ENCODE measurements at places on chromosomes 13 and 19.

DNA sequence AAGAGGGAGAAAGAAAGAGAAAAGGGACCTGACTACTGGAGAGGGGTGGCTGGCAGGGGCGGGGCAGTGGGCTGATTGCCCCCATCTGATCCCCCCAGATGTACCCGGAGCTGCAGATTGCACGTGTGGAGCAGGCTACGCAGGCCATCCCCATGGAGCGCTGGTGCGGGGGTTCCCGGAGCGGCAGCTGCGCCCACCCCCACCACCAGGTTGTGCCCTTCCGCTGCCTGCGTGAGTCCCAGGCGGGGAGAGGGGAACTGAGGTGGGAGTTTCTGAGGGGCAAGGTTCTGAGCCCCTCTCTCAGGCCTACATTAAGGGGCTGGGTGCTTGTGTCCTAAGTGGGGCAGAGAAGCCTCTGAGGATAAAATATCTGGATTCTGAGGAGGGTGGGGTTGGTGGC lies 2.4 kb downstream of the APLP1 start:
- DNase-seq = no peak

DNA sequence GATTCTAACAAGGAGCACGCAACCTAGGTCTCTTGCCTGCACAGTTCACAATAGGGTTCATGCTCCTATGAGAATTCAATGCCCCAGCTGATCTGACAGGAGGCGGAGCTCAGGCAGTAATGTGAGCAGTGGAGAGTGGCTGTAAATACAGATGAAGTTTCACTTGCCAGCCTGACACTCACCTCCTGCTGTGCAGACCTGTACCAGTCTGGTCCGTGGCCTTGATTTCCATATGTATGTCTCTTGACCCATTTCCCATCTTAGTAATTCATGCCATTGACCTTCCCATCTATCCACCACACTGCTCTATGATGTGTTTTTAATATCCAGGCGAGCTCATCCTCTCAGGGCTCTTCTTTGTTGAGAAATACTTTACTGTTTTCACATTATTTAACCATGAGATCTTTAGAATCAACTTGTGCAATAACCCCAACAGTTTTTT lies 95.2 kb downstream of the LRCH1 start:
- DNase-seq = no peak

GRCh38 chr19:3236272-3236671 lies 11.8 kb downstream of the CELF5 start:
- DNase-seq = no peak

GRCh38 chr19:34481861-34482379 lies 362 bp downstream of the WTIP start:
- DNase-seq = no peak

DNA sequence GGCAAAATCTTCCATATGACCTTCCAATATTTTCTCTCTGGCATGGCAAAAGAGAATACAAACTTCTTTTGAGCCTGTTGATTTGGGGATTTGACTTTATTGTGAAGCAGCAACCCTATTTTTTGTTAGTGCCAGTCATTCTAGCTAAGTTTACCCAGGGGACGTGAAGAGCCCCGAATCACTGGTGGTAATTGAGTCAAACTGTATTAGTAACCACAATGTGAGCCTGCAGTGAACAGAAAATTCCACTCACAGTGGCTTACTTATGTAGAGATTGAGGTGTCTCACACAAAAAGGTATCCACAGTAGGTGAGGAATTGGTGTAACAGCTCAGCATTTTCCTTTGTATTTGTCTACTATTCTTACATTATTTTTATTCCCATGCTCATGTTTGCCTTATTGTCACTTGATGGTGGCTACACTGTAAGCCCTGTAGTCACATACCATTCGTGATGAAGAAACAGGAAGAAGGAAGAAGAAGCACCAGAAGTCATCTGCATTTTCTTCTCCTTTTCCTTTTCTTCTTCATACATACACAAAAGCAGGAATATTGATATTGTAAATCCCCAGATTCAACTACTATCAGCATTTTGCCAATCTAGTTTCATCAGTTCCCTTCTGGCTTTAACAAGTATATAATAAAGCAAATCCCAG lies 33.3 kb upstream of the MYCBP2 start:
- no peak for DNase-seq

DNA sequence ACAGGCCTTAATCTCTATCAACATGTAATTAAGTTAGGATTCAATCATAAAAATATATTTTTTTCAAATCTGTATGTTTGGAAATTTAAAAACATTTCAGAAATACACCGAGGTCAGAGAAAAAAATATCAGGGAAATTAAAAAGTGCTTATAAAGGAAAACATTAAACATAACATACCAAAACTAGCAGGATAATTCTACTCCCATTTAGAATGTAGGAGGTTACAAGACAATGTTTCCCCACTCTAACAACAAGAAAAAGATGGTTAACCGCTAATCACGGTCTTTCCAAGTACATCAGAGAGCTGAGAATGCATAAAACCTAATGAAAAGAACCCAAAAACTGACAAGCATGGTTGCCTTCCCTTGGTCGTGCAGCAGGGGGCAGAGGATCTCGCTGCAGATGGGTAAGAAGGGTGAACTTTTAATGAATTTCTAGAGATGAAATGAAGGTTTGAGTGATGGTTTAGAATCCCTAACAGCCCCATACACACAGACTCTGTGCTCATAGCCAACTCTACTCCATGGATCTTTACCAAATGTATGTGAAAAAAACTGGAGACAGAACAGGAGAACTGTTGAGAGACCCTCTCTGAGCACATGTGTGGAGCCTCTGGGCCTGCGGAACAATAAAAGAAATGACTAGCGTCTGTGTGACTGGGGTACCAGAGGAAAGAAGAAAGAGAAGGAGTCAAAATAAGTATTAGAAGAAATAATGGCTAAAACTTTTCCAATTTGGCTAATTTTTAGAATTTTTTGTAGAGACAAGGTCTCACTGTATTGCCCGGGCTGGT lies 51.3 kb upstream of the LSM14A start:
- DNase-seq = no peak

- no peak for DNase-seq
Measured at GRCh38 chr13:74464670-74465069, 330.5 kb upstream of the KLF12 start.

DNA sequence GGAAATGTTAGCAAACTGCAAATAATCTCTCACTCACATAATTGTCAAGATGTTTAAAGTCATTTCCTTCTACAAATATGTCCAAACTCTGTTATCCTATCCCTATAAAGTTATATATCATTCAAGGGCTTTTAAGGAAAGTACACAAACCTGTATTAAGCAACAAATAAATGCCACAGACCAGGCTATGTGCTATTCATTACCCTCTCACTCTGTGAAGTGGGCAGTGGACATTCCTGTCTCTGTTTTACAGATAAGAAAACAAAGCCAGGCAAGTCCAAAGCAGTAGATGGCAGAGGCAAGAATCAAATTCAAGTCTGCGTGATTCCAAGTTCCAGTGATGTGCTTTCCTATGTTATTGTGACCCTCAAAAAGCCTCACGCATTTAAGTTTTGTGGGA lies 140.6 kb downstream of the LHFPL6 start:
- DNase-seq = no peak

DNA sequence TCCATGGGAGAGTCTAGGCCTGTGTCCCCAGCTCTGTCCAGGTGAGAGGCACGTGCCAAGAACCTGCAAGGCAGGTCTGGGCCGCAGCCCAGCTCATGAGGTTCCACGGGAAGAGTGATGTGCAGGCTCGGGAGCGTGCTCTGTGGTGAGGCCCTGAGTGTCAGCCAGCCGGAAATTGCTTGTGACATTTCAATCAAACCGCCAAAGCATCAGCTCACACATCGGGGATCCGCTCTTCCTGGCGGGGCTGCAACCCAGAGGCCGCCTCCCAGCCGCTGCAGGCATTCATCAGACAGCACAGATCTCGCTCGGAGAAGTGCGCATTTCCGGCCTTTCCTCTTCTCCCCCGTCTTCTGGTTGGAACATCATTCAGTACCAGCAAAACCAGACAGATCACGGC lies 109.3 kb downstream of the KDM4B start:
- DNase-seq = no peak

DNA sequence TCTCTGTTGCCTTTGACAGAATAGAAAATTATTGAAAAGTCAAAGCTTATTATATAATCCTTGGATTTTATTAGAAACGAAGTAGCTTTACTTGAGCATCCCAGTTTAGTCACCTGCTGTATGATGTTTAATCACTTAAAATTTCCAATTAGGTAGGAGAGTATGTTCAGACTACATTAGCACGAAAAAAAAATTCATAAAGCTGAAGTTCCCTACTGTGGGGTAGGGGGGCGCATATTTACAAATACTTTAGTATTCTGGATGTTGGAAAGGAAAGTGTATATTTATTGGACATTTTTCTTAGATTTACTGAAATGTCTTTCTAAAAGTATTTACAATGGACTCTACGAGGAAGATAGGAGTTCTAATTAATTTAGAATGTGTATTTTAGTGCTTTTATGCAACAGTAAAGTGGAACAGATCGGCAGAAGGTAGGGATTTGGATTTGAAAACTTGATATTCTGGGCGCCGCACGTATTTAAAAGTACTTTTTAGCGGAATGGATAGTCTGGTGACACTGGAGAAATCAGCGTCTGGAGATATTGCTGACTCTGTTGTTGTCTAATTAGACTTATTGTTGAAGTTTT lies 1.9 kb downstream of the CDK8 start:
- no peak for DNase-seq

DNA sequence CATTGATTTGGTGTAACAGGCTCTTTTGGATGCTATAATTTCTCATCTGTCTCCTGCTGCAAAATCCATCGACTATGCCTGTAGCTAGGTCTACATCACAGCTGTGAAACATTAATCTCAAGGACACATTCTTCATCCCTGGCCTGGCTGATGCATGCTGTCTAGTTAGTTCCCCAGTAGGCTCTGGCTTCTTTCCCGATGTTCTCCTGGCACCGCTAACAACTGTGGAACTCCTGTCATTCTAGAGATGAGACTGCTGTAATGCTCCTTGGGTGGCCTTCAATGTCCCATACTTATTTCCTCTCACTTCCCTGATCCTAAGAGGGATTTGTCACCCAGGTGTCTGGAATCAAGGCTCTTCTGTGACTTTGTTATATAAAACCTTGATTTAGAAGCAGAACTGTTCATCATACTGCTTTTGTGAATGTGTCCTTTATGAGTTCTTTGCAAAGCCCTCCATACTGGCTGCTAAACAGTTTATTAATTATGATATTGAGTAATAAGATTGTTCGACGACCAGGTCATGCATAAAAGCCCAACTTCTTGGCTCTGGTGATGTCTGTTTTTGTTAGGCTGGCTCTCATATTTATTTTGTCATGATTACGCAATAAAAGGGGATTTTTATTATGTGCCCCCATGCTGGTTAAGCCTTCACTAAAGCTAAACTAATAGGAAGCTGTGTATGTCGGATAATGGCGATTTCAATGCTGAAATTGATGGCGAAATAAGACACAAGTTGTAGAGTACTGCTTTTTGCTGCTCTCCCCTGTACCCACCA lies 227.5 kb downstream of the DCT start:
- DNase-seq = no peak

GRCh38 chr13:71089056-71089455 lies 777.9 kb downstream of the DACH1 start:
- no peak for DNase-seq

DNA sequence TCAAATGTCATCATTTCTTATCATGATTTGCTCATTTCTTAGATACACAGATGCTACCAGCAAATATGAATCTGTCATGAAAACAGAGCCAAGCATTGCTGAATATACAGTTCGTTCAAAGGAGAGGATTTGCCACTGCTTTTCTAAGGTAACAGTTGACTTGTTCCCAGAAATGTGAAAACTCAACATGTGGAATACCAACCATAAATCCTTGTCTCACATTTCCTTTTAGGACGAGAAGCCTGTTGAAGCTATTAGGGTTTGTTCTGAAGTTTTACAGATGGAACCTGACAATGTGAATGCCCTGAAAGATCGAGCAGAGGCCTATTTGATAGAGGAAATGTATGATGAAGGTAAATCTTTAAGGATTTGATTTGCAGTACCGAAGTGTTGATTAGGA lies 86.7 kb downstream of the DNAJC3 start:
- no peak for DNase-seq

DNA sequence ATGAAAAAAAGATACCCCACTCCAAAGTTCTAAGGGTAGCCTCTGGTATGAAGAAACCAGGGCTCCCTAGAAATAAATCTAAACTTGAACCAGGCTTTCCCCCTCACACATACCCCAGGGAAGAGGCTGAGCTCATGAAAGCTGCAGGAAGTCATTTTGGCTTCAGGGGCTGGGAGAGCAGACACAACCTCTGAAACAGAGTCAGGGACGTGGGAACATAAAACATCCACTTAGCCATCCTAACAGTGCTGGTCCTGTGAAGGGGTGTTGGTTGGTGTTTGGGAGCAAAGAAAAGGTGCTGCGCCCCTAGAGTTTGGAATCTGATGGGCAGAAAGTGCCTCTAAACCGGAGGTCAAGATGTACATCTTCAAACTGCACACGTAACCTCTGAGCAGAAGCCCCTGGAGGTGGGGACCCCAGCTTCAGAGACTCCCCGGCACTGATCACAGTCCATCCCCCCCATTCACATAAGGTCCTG lies 15.8 kb downstream of the RAB3D start:
- no peak for DNase-seq

GRCh38 chr19:45446295-45446694 lies 21.5 kb upstream of the FOSB start:
- no peak for DNase-seq

GRCh38 chr13:109971006-109971405 lies 184.6 kb upstream of the IRS2 start:
- DNase-seq = no peak

- DNase-seq = no peak
Measured at GRCh38 chr19:2113439-2114211, 16.9 kb downstream of the IZUMO4 start.

- DNase-seq = no peak
Measured at GRCh38 chr13:71524613-71525304, 342.2 kb downstream of the DACH1 start.

- DNase-seq = no peak
Measured at GRCh38 chr13:39998166-39998565, 342.7 kb downstream of the COG6 start.

- no peak for DNase-seq
Measured at GRCh38 chr13:98577836-98578285, 954 bp upstream of the STK24 start.

- no peak for DNase-seq
Measured at GRCh38 chr19:1027650-1028061, 1.2 kb downstream of the CNN2 start.

- DNase-seq = no peak
Measured at GRCh38 chr19:29650772-29651387, 14.4 kb upstream of the PLEKHF1 start.

DNA sequence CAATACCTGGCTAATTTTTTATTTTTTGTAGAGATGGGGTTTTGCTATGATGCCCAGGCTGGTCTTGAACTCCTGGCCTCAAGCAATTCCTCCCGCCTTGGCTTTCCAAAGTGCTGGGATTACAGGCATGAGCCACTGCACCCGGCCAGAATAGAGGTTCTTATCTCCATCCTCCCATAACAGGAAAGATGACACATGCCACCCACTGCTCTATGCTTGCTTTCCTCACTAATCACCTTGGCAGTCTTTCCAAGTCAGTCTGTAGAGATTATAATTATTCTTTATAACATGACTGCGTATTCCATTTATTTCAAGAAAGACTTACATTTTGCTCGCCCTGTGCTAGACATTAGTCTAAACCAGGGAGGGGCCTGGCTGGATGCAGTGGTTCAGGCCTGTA lies 6.7 kb downstream of the VAV1 start:
- DNase-seq = no peak
